ENCODE measurements at places on chromosomes 1 and 21.

- DNase-seq, result no peak
- H3K27ac ChIP-seq, result no peak overlapping the region
- peaks cover 10% of the 10 kb centered on the region for H3K36me3 ChIP-seq
- H3K4me3 ChIP-seq, result no peak overlapping the region
These were observed 24.1 kb downstream of the DSTYK start for GRCh38 chr1:205187420-205187819.

- peaks cover 5% of the 10 kb centered on the region for H3K4me1 ChIP-seq
- DNase-seq, result no peak
- H3K4me3 ChIP-seq, result no peak overlapping the region
- no peaks in the 10 kb centered on the region for H3K27me3 ChIP-seq
These were observed 87.3 kb downstream of the RPS6KC1 start for GRCh38 chr1:213138391-213138790.

- H3K36me3 ChIP-seq, result no peaks in the 10 kb centered on the region
- H3K27me3 ChIP-seq, result no peaks in the 10 kb centered on the region
- no peaks in the 10 kb centered on the region for H3K4me1 ChIP-seq
These were observed 458.0 kb upstream of the DEPDC1 start for GRCh38 chr1:68954841-68955240.

DNA sequence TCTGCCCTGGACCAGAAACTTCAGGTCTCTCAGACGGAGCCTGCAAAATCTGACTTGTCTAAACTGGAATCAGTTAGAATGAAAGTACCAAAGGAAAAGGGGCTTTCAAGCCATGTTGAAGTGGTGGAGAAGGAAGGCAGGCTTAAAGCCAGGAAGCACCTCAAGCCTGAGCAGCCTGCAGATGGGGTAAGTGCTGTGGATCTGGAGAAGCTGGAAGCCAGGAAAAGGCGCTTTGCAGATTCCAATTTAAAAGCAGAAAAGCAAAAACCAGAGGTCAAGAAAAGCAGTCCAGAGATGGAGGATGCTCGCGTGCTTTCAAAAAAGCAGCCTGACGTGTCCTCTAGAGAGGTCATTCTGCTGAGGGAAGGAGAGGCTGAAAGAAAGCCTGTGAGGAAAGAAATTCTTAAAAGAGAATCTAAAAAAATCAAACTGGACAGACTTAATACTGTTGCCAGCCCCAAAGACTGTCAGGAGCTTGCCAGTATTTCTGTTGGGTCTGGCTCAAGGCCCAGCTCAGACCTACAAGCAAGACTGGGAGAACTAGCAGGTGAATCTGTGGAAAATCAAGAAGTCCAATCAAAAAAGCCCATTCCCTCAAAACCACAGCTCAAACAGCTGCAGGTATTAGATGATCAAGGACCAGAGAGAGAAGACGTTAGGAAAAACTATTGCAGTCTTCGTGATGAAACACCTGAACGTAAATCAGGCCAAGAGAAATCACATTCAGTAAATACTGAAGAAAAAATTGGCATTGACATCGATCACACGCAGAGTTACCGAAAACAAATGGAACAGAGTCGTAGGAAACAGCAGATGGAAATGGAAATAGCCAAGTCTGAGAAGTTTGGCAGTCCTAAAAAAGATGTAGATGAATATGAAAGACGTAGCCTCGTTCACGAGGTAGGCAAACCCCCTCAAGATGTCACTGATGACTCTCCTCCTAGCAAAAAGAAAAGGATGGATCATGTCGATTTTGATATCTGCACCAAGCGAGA lies 46.6 kb downstream of the ZBTB17 start:
- no peak overlapping the region for H3K4me3 ChIP-seq
- H3K27ac ChIP-seq, result no peak overlapping the region
- no peaks in the 10 kb centered on the region for H3K27me3 ChIP-seq
- H3K4me1 ChIP-seq, result no peaks in the 10 kb centered on the region

- no peak overlapping the region for H3K27ac ChIP-seq
- peaks cover 46% of the 10 kb centered on the region for H3K36me3 ChIP-seq
- no peak for DNase-seq
- H3K27me3 ChIP-seq, result no peaks in the 10 kb centered on the region
These were observed 63.6 kb downstream of the VPS13D start for GRCh38 chr1:12293416-12293815.

DNA sequence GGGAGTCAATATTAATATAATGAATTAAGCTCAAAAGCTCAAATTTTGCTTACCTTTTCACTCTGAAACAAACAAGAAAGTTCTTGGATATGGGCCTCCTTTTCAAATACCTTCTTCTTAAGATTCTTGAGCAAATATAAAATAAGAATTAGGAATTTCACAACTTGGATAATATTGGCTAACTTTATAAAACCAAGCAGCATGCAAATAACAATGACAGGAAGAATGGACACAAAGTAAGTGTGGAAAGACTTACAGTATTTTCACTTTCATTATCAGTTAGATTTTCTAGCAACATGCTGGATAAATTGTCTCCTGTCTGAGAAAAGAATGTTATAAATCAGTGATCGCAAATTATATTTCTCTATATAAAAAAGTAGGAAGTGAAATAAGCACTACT lies 13.2 kb downstream of the ODF2L start:
- DNase-seq, result no peak
- no peaks in the 10 kb centered on the region for H3K4me1 ChIP-seq
- no peaks in the 10 kb centered on the region for H3K36me3 ChIP-seq
- H3K27ac ChIP-seq, result no peak overlapping the region
